Mammary epithelial cell (primary cell): ENCODE measurements at places on chromosomes 16 and 17. TPM values are rescaled to one million over a fixed set of nuclear protein-coding genes. Genes with fewer than 3 reads are reported as not detected.

NPB gene
- total RNA-seq: not detected

PPP1R27 gene
- total RNA-seq: not detected in 2 replicates

SLC38A8 gene
- not detected in 2 replicates for total RNA-seq

PRSS22 gene
- total RNA-seq: 12.3 TPM

MYCBPAP gene
- 0.50 TPM for total RNA-seq

NME4 gene
- total RNA-seq: 65.3 and 74.4 TPM in 2 replicates

SGCA gene
- total RNA-seq: not detected in 2 replicates

MARVELD3 gene
- 10.7 and 13.2 TPM in 2 replicates for total RNA-seq

CRHR1 gene
- total RNA-seq: not detected

CHMP6 gene
- total RNA-seq: 22.1 and 28.1 TPM in 2 replicates

CD300LF gene
- total RNA-seq: not detected in 2 replicates

PIMREG gene
- 6.1 and 18.4 TPM in 2 replicates for total RNA-seq

XAF1 gene
- total RNA-seq: 0.43 and 0.71 TPM in 2 replicates

CHD3 gene
- total RNA-seq: 28.8 TPM

SLFN12 gene
- total RNA-seq: 6.3 and 10.8 TPM in 2 replicates

TBC1D3C gene
- total RNA-seq: not detected
